ENCODE measurements at places on chromosomes 5 and 9.

GRCh38 chr9:110776221-110776620 lies 107.6 kb downstream of the MUSK start:
- no peak for ATAC-seq

DNA sequence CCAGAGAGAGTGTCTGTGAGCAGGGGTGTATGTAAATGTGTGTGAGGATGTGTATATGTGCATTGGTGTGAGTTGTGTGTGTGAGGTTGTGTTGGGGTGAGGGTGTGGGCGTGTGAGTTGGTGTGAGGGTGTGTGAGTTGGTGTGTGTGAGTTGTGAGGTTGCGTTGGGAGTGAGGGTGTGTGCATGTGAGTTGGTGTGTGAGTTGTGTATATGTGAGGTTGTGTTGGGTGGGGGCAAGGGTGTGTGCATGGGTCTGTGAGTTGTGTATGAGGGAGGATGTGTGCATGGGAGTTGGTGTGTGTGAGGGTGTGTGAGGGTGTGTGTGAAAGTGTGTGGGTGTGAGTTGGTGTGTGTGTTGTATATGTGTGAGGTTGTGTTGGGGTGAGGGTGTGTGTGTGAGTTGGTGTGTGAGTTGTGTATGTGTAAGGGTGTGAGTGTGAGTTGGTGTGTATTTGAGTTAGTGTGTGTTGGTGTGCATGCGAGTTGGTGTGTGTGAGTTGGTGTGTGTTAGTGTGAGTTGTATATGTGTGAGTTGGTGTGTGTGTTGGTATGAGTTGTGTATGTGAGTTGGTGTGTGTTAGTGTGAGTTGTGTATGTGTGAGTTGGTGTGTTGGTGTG lies 161.6 kb upstream of the IER5L start:
- ATAC-seq = no peak

DNA sequence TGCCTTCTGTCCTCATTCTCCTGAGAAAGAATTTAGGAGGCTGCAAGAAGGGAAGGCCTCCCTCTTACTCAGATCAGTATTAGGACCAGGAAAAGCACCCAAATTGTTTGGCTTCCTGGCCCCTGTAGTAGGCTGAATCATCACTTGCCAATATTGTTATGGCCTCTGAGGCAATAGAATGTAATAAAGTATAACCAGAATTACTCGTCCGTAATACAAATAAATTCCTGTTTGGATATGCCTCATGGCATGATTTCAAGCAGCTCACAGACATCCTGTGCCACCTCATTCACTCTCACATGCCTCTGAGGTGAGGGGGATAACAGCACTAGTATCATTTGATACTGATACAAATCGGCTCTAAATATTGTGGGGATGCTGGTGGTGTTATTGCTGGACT lies 427.3 kb downstream of the ISL1 start:
- peak; percentile 97 for ATAC-seq

- ATAC-seq = no peak
These were observed 73.5 kb downstream of the SLF1 start for GRCh38 chr5:94691949-94692348.

DNA sequence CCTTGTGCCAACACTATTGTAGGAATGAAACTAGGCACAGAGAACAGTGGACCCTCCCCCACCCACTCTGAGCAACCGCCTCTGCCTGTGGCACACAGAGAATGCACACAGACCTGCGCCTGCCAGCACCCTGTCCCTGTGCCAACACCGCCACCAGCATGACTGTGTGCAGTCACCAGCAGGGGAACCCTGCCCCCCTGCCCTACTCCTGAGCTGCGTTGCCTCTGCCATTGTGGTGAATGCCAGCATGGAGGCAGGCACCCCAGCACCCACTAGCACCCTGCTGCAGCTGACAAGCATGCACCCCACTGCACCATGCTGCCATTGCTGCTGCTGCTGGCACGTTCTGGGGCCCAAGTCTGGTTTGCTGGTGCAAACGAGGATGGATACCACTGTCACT lies 94.4 kb upstream of the PRLR start:
- peak; percentile 15 for ATAC-seq

DNA sequence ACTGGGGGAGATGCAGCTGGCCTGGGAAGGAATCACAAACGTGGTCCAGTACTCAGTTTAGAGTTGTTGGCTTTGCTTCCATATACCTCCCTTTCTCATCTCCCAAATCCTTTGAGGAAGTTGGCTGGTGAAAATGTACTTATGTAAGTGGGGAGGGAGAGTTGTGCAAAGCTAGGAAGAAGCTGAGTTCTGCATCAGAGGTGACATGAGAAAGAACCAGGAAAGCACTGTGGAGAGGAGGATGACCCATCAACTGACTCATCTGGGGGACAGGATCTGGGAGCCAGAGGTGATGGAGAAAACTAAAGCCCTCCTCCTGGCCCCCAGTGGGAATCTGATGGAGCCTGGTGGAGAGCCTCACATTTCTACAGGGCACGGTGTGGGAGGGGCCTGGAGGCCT lies 16.2 kb downstream of the KCNMB1 start:
- ATAC-seq = no peak

DNA sequence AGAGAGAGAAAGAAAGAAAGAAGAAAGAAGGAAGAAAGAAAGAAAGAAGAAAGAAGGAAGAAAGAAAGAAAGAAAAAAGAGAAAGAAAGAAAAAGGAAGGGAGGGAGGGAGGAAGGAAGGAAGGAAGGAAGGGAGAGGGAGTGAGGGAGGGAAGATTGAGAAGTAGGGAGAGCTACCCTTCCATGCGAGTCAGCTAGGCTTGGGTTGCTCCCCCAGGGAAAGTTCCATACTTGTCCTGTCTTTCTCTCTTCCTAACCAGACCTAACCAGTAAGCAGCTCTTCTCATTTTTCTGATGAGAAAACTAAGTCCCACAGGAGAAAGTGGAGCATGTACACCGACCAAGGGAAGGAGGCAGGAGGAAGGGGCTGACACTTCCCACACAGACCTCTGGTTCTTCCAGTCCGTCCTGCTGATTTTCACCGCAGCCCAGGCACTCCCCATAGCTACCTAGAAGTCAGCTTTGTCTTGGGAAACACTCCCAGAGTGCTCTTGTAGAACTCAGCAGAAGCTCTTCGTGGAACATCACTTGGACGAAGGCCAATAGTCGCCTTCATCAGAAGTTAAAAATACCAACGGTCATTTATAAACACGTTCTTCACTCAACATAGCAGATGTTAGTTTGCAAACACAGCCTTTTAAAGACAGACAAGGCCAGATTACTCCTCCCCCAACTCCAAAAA lies 29.0 kb upstream of the ENTREP1 start:
- ATAC-seq = no peak

DNA sequence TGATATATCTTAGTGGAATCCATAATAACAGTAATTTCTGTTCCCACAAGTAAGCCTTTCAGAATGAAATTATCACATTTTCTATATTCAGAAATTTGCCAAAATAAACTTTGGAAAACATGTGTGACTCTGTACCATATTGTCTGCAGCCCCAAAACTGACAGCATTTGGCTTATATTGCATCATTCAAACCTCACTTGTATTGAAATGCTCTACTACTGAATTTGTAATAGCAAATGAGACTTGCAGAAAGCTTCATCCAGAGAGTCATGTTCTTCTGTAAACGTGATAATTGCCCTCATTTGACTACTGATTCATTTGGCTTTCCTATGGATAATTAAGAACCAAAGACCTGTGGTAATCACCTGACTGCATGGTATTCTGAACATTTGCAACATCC lies 1249.5 kb upstream of the CDH18 start:
- no peak for ATAC-seq

DNA sequence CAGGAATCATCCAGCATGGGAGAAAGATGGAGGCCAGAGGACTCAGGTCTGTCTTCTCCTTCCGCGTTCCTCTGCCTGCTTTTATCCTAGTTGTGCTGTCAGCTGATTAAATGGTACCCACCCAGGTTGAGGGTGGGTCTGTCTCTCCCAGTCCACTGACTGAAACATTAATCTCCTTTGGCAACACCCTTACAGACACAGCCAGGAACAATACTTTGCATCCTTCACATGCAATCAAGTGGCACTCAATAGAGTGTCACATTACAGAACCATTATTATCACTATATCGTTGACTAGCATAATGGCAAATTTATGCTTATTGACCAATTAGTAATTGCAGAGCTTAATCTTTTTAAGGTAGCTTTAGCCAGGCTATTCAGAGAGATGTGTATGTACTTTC lies 64.8 kb downstream of the UNC13B start:
- ATAC-seq = no peak

- no peak for ATAC-seq
These were observed 27.6 kb upstream of the TESK1 start for GRCh38 chr9:35577486-35577885.

GRCh38 chr5:152717393-152717792 lies 312.3 kb upstream of the NMUR2 start:
- no peak for ATAC-seq

- ATAC-seq = no peak
These were observed 9.6 kb upstream of the FLT4 start for GRCh38 chr5:180658774-180659564.

DNA sequence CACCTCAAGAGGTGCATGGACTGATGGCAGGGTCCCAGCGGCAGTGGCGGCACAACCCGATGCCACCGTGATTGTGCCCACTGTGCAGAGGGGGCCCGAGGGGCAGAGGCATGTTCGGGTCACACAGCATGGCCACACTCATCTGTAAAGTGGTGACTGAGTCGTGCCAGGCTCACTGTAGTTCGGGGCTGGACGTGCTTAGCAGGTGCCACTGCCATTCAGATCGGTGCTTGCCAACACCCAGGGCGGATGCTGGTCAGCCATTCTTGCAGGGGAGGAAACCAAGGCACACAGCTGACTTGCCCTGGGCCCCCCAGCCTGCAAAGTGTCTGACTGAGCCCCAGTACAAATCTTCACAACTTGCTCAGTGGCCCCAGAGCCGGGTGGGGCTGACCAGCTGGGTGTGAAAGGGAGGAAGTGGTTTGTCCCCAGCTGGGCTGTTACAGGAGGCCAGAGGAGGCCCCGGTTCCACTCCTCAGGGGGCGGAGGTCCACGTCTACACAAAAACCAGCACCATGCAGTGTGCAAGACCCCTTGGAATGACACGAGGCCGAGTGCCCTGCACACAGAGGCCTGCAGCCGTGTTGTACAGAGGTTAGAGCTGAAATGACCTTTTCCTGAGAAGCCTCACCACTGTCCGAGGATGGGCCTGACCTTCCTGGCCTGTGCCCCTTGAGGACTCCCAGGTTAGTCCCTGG lies 17.9 kb downstream of the FGD3 start:
- peak; percentile 4 for ATAC-seq

DNA sequence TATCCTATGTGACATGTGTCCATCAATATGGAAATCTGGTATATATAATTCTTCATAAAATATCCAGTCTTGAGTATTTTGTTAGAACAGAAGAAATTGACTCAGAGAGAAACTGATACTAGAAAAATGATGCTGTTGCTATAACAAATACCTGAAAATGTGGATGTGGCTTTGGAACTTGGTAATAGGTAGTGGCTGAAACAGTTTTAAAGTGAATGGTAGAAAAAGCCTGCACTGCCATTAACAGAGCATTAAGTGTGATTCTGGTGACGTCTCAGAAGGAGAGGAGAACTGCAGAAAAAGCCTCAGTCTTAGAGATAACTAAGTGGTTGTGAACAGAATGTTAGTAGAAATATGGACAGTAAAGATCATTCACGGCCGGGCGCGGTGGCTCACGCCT lies 634.9 kb upstream of the ZNF608 start:
- no peak for ATAC-seq

DNA sequence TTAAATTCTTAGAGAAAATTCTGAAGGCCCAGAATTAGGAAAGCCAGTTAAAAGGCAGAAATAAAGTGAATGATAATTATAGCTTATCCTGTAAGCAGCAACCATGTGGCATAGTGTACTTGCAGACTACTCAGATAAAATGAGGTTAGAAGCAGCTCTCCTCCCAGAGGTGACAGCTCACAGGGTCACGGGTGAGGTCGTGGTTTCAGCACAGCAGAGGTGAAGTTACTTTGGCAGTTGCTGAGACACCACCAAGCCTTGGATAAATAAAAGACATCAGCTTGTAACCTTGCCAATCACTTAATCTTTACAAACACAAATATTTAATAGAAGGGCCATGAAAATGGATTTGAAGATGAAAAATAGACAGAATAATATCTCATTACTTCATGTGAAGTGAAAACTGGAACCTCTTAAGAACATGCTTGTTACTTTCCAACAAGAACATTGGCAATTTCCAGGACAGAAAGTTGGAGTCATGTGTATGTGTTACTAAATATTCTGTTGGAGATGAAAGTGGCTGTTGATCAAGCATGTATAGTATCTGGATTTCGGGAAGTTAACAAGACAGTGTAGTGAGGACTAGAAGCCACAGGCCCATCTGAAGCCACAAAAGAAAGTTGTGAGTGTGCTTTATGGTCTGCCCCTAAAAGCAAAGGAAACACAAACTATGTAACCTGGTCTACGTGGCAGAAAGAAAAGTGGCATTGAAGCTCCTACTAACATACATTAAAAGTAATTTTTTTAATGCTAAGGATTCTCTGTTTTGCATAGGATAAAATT lies 134.4 kb downstream of the ERCC6L2 start:
- no peak for ATAC-seq

DNA sequence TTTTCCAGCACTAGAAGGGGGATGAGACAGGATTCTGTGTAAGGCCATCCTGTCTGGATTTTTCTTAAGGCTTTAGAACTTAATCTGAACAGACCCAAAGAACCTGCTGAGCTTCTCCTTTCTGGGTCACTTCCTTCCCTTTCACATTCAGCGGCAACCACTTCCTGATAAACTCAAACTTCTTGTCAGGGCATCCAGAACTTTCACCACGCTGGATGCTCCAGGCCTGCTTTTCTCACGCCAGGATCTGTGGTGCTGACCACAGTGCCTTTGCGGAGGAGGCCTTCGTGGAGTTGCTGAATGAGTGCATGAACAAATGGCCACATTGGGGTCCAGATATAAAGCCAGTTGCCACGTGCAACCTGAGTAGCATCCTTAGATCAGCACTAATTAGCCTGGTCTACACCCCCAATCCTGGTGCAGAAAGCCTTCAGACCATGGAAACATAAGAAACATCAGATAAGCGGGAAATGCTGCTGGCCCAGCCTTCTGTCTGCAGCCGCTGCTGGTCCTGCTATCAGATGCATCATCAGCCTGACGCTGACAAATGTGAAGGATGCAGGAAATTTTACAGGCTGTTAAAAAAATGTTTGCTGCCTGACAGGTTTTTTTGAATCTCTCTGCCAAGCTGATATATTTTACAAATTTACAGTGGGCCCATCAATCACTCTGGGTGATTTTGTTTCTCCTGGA lies 75.3 kb upstream of the BARHL1 start:
- ATAC-seq = no peak

GRCh38 chr9:97188545-97188944 lies 118.9 kb upstream of the CCDC180 start:
- no peak for ATAC-seq

DNA sequence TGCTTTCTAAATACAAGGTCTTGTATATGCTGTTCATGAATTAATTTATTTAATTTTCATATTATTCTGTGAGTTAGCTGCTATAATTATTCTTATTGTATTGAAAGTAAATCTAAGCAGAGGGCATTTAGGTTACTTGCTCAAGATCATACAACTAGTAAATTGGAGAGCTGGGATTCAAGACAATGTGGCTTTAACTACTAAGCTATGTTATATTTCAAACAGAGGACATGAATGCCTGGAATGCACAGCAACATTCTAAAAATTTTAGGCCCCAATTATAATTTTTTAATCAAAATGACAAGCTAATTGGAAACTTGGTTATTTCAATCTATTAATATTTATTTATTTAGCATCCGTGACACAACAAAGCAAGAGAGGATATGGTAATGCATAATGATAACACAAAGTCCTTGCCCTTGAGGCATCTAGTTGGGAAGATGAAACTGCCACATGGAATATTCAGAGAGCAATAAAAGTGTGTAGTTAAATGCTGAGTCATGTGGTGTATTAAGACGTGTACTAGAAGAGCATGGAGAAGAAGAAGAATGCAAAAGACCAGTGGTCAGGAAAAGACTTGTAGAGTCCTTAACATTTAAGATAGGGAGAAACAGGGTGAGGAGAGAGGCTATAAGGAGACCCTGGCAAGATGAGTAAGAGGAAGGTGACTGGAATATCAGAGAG lies 24.4 kb downstream of the CTXN3 start:
- ATAC-seq = no peak
